ENCODE measurements at places on chromosomes 4 and X.

GRCh38 chr4:170134821-170135220 lies 45.1 kb upstream of the AADAT start:
- DNase-seq = no peak

DNA sequence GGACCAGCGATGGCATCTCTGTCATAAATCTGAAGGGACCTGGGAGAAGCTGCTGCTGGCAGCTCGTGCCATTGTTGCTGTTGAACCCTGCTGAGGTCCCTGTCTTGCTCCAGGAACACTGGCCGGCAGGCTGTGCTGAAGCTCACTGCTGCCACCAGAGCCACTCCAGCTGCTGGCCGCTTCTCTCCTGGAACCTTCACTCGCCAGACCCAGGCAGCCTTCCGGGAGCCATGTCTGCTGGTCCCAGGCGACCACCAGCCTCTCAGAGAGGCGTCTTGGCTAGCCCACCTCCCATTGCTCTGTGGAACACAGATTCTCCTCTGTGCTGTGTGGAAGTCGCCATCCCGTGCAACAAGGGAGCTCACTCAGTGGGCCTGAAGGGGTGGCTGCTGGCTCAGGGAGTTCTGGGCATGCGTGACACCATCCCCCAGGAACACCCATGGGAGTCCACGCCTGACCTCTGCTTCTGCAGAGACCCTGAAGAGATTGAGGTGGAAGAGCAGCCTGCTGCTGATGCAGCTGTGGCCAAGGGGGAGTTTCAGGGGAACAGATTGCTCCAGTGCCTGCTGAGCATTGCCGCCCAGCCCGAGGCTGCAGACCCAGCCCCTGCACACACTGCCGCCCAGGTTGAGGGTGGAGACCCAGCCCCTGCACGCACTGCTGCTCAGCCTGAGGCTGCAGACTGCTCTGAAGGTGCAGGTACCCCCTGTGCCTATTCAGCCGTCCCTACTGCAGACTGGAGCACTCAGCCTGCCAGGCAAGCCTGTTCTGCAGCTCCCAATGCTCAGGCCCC lies 33.1 kb upstream of the CYP4V2 start:
- DNase-seq = no peak

GRCh38 chrX:132393992-132394391 lies 94.8 kb downstream of the MBNL3 start:
- no peak for DNase-seq

DNA sequence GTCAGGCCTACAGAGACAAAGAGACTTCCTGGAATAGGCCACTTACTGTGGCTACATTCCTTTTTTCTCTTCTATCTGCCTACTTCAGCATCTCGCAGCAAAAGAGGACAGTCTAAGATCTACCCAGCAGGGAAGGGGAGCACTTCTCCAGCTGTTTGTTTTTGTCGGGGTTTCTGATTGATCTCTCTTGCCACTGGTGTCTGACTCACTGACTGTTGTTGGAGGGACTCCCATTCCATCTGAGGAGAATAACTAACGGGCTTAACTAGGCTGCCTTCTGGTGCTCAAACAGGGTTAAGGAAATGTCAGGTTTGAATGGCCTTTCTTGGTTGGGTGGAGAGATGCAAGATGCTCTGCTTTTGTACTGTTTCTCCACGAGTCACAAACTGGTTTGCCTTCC lies 100.2 kb upstream of the TMEM164 start:
- DNase-seq = no peak

DNA sequence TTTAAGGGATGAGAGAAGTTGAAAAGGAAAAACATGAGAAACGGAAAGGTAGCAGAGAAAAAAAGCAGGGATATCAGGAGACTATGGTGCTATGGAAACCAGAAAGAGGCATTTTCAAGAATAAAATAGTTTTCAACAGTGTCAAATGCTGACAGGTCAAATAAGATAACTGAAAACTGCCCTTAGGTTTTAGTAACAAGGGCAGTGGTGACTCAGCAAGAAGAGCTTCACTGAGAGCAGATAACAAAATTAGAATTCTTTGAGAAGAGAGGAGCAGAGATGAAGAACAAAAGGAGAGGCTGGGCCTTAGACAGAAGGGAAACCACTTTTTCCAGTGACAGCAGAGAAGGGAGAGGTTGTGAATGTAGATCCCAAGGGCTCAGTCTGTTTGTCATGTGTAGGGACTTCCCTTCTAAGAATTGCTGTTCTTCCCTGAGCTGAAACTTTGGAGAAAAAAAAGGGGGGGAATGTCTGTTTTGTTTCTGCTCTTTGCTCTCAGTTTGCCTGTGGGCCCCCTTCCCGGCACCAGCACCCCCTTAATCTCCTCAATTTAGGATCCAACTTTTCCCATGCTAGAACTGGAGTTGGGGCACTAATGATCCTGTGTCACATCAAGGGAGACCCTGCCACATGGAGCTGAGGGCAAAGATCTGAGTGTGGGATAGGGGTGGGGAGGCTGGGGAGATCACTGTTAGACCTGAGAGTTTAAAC lies 26.8 kb upstream of the MAGEA10 start:
- no peak for DNase-seq

GRCh38 chr4:11596989-11597388 lies 168.3 kb upstream of the HS3ST1 start:
- DNase-seq = no peak

GRCh38 chr4:25986807-25987206 lies 72.8 kb downstream of the SMIM20 start:
- no peak for DNase-seq

GRCh38 chr4:154314248-154314647 lies 177.4 kb downstream of the DCHS2 start:
- DNase-seq = no peak

DNA sequence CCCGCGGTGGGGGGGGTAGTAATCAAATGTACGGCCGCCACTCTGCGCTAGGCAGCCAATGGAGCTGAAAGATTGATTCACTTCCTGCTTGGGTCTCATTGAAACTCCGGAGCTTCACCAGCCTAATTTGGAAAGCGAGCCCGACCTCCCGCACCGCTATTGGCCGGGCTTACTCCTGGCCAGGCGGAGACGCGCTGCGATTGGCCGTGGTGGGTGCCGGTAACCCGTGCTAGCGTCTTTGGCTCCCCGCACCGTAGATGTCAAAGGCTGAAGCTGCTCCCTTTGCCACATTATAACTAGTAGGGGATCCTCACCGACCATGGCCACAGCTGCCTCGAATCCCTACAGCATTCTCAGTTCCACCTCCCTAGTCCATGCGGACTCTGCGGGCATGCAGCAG lies at the start of gene POU3F4:
Gene POU3F4 (plus strand): TSS at position 285 of the 400 bp plus-strand sequence. CDS start 35 bp downstream, at position 320.
- no peak for DNase-seq

DNA sequence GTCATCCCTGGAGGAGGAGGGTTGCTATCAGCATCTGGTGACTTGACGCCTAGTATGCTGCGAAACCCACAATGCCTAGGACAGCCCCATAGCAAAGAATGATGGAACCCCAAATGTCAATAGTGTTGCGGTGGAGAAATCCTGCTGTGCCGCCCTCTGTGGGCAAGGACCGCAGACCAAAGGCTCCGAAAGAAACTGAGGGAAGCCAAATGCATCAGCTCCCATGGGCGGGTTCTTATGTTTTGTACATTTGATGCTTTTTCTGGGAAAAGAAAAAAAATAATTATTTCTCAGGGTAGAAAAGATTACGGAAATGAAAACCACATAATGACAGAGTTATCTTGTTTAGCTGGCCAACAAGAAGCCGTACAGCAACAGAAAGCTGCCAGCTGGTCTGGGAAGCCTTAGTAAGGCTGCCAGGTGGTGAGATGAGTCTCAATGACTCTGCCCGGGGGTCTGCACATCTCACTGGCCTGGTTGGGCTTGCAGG lies 95.0 kb upstream of the TBL1X start:
- no peak for DNase-seq

- no peak for DNase-seq
These were observed 76.7 kb downstream of the TAB3 start for GRCh38 chrX:30812326-30812725.

GRCh38 chr4:184649971-184650855 lies 675 bp downstream of the PRIMPOL start:
- no peak for DNase-seq

DNA sequence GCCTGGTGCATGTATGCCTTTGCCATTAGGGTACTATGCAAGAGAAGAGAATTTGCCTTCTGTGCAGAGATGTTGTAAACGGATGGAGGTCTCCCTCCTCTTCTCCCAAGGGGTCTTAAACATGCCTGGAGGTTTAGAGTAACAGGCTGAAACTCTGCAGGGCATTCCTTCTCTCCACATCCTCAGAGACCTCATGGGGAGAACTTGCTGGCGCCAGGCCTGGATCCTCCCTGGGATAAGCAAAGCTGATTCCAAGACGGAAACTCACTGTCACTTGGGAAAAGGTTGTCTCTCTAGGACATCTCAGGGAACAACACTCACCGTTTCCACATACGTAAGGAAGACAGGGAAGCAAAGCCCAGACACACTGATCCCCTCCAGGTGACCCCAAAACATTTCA lies 76.9 kb upstream of the GPM6B start:
- DNase-seq = no peak

DNA sequence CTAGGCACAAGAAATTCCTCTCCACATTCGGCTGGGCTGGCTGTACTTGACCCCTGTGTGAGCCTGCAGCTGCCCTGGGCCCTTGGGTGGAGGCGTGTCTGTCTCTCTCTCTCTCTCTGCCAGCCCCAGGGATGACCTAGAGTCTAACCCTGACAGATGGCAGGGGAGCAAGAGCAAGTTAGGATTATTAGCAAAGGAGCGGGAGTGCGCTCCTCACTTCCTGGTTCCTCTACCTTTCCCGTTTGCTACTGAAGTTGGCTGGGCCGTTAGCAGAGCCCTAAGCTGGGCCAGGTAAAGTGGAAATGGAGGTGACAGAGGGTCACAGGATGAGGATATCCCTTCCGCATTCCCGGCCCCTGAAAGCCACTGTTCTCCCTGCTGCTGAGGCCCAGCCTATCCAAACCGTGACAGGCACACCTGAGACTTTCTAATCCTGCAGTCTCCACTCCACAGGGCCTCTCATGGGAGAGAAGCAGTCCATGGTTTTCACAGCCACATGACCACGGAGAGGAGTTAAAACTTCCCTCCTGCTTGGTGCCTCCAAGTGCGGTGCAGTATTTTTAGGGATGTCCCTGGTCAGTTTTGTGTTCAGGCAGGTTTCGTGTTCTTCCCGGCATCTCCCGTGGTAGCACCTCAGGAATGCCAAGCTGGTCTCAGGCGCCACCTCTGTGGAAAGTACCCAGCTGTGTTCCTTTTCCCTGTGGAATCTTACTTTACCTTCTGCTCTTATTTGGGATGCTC lies 79.3 kb downstream of the CLDN22 start:
- DNase-seq = no peak

GRCh38 chr4:163476761-163477438 lies 3.3 kb upstream of the TKTL2 start:
- no peak for DNase-seq

DNA sequence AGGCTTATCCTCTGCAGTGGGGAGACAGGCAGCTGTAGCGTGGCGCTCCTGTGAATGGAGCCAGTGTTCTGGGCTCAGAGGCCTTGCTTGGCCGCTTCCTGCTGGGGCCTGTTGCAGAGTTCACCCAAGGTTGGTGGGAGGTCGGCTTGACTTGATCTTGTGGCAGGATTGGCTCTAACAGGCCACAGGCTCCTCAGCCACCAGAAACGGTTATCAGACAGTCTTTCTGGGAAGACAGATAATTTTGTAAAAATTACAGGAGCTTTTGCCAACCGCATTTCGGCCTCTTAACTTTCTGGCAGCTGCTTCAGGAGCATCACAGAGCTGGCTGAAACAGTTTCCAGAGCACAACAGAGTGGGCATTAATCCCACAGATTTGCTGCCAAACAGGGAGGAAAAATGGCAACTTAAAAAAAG lies 66.4 kb downstream of the DIPK2B start:
- DNase-seq = no peak

DNA sequence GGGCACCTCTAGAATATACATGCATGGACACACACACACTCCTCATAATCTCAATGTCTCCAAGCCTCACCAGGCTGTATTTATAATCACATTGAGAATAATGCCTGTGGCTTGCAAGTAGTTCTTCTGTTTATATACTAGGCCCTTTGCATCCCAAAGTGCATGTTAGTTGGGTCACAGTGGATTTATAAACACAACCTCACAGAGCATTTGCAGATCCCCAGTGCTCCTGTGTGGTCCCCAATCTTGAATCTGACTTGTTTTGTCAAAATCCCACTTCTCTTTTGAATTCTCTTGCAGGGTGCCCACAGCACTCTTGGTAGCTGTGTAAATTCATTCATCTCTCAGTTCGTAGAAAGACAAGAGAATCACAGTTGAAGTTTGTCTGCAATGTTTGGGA lies 49.6 kb upstream of the PROM1 start:
- no peak for DNase-seq

GRCh38 chr4:48261281-48261680 lies 8.4 kb downstream of the TEC start:
- no peak for DNase-seq

- no peak for DNase-seq
These were observed 75.6 kb upstream of the NOCT start for GRCh38 chr4:138939960-138940359.

- no peak for DNase-seq
These were observed 604.9 kb upstream of the ZFP42 start for GRCh38 chr4:187390646-187391045.

GRCh38 chrX:121179972-121180371 lies 132.6 kb downstream of the GLUD2 start:
- DNase-seq = no peak

DNA sequence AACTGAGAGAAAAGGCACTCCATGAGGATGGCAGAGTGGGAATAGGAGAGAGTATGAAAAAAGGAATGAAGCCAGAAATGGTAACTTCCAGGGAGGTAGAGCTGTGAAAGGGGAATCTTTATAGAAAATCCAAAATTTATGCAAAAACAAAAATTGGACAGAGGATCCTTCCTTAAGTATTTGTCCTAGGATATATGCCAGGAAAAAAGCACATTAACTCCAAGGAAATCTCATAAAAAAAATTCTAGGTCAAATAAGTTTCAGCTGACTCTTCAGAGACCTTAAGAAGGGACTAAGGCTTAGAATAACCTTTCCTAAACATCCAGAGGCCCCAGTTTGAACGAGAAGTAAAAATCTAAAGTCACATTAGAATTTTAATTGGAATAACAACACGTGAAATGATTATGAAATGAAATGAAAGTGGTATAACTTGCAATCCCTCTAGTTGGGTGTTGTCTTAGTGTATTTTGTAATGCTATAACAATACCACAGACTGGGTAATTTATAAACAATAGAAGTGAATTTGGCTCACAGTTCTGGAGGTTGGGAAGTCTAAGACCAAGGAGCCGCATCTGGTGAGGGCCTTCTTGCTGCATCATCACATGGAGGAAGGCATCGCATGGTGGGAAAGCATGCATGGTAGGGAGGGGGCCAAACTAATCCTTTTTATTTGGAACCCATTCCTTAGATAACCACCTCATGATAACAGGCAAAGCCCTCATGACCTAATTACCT lies 145.4 kb upstream of the RXFP1 start:
- DNase-seq = no peak

GRCh38 chrX:16708016-16708415 lies 4.5 kb downstream of the CTPS2 start:
- no peak for DNase-seq

DNA sequence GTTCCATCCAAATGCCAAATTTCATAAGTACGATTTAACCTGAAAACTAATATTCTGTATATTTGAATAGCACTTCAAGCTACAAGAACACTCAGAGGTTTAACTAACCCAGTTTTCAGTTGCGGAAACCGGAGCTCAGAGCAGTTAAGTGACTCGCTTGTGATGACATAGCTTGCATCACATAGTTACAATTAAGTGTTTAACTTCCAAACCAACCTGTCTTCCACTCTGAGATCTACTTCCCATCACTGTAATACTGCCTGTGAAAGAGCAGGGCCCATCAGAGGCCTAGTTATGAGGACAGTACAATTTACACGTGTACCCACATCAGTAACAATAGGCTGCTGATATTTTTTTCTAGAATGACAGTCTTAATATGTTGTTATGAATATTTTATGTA lies 120.3 kb downstream of the MAD2L1 start:
- no peak for DNase-seq

GRCh38 chr4:133233922-133234321 lies 84.8 kb downstream of the PCDH10 start:
- DNase-seq = no peak
